ENCODE measurements at places on chromosomes 4 and X.
A peak's percentile ranks its signal among the peaks of the same experiment; 100 is the strongest.

DNA sequence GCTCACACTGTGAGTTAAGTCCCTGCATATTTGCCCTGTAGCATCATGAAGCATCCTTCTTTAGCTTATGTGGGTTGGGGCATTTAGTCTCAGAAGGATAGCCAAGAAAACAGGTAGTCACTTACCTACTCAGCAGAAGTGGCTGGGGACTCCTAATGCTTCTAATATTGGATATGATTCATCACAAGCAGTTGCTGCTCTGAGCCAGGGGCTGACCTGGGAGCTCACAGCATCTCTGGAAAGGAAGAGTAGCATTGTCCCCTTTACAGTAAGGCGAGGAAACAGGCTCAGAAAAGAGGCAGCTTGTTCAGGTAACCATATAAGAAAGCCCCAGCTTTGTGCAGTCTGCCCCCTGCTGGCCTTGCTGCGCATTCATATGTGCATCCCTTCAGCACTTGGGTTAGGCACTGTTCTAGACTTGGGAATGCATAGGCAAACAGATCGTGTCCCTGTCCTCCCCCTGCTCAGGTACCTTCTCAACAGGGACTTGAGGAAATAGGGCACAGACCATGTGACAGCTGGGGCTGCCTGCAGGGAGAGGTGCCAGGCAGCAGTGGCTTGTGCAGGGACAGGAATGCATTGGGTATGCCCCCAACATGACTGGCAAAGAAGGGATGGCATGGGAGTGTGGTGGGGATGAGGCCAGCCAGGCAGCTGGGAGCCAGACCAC lies 35.7 kb upstream of the TBC1D14 start:
- peak; percentile 76 for DNase-seq

- no peak for DNase-seq
Measured at GRCh38 chr4:1187182-1187581, 14.8 kb upstream of the SPON2 start.

GRCh38 chrX:15468036-15468435 lies 25.1 kb downstream of the PIR start:
- DNase-seq, result peak; percentile 57

DNA sequence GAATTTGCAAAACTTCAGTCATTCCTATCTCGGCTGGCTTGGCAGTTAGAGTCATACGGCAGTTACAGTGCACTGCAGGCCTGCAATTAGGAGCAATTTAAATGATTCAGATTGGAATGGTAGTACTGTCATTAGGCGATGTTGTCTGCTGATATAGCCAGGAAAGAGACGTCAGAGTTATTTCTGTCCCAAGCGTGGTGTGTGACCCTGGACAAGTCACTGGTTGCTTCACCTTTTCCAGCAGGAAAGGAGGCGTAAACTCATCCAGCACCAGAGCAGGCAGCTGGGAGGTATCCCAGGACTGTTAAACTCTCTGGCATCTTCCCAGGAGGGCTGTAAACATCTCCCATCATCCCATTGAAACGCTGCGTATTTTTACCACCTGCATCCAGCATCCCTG lies 836 bp upstream of the LNX1 start:
- peak; percentile 70 for DNase-seq

DNA sequence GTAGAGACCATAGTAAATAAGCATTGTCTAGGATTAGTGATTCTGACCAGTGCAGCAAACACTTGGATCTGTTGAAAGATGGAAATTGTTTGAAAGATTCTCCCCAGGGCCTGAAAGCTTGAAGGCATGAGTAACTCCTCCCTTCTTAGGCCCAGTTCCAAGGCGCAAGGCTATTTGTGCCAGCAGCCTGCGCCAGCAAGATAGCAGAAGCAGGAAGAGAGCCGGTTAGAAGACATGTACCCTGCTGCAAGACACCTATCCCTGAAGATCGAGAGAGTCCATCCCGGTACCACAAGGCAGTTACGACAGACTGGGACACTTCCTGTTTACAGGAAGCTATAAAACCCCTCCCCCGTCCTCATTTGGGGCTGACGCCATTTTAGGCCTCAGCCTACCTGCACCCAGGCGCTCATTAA lies 72.4 kb upstream of the JADE1 start:
- DNase-seq, result no peak

DNA sequence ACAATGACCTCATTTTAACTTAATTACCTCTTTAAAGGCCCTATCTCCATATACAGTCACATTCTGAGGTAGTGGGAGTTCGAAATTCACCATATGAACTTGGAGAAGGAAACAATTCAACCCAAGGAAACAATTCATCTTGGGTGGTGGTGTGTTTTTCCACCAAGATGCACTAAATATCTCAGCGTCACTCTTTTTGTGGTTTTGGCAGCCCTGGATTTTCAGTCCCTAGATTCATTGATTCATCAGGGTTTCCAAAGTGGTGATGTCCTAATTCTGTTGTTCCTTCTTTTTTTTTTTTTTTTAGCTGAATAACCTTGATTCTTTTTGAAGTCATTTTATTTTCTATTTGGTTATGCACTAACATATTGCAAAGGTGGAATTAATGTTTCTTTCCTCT lies 162.6 kb upstream of the RAPGEF2 start:
- no peak for DNase-seq

DNA sequence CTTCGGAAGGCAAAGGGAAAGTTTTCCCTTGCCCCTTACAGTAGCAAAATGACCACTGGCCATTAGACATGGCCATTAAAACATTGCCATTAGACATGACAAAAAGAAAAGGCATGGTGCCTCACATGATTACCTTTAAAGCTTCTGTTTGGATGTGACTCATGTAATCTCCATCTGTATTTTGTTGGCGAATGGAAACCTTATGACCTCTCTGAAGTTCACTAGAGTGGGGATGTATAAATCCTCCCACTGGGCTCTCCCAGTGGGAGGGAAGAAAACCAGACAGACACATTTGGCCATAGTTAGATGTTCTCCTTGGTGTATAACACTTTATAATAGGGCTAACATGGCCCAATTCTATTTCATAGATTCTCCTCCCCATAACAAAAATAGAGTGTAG lies 152.6 kb downstream of the MAGEB17 start:
- no peak for DNase-seq

DNA sequence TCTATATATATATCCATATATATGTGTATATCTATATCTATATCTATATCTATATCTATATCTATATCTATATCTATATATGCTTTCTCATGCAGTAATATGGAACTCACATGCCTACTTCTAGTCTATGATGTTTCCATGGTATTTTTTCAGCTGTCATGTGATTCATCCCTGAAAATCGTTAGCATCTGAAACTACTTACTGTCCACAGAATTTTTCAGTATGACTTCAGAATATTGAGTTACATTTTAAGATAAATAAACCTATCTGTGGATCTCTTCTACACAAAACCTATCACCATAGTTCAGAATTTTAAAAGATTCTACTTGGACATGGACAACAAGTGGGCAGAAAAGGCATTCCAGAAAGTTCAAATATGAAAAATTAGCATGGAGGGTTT lies 855.1 kb upstream of the INTU start:
- DNase-seq, result no peak

GRCh38 chrX:12610079-12610478 lies 181.1 kb upstream of the PRPS2 start:
- peak; percentile 60 for DNase-seq

GRCh38 chr4:125833-126232 lies 1.5 kb downstream of the ZNF718 start:
- DNase-seq, result no peak

DNA sequence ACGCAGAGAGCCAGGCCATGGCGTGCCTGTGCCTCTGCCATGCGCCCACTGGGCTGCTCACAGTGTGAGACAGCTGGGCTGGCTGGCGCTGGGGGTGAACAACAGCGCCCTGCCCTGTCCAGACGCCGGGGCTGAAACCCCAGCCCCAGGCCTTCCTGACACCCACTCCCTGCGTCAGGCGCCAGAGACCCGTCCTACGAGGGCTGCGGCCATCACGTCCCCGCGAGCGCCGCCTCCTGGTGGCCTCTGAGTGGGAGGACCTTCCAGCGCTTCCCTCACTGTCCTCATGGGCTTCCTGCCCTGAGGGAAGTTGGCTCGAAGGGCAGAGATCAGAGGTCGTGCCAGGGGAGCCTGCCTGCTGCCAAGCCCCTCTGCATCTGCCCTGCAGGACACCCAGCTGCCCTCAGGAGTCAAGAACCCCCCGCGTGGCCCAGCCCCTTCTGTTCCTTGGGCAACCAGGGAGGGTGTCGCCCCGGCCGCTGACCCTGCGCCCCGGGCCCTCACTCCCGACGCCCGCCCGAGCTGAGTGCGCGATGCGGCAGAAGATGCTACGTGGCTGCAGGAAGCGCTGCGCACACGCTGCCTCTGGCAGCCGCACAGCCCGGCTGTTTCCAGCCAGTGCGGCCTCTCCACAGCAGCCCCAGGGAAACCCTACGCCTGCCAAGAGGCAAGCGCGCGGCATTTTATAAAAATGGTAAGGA lies 16.2 kb downstream of the NELFA start:
- peak; percentile 65 for DNase-seq

DNA sequence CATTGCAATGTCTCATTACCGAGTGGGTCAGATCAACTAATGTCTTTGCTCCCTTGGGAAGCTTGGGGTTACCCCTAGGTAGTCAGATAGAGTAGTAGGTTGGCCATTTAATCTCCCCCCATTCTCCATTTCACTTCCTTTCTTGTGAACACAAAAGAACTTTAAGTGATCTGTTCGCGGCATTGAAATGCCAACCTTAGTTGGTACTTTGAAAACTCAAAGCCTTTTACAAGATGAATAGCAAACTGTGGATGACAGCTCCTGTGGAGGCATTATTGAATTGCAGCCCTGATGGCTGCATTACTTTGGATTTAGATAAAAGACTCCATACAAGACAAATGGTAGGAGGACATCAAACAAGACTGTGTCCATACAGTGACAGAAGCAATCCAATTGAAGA lies 469.1 kb downstream of the GBA3 start:
- no peak for DNase-seq

DNA sequence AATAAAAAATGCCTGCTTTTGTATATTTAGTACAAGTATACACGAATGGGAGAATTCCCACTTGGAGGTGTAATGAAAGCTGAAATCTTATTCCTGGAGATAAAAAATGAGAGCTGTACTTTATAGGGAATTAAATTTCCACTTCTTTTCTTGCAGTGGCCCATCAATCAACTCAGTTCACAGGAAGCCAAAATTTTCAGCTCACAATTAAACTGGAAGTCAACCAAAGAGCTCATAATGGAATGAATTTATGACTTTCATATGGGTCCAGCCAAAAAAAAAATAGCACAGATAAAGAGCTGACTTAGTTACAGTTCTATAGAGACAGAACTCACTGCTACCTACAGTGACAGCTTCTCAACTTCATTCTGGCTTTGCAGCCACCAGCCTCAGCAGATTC lies 115.2 kb upstream of the TBC1D9 start:
- DNase-seq, result no peak

- no peak for DNase-seq
Measured at GRCh38 chr4:3862640-3863420, 96.6 kb downstream of the ADRA2C start.

- peak; percentile 3 for DNase-seq
Measured at GRCh38 chr4:113052379-113052951, 3.0 kb downstream of the ANK2 start.

DNA sequence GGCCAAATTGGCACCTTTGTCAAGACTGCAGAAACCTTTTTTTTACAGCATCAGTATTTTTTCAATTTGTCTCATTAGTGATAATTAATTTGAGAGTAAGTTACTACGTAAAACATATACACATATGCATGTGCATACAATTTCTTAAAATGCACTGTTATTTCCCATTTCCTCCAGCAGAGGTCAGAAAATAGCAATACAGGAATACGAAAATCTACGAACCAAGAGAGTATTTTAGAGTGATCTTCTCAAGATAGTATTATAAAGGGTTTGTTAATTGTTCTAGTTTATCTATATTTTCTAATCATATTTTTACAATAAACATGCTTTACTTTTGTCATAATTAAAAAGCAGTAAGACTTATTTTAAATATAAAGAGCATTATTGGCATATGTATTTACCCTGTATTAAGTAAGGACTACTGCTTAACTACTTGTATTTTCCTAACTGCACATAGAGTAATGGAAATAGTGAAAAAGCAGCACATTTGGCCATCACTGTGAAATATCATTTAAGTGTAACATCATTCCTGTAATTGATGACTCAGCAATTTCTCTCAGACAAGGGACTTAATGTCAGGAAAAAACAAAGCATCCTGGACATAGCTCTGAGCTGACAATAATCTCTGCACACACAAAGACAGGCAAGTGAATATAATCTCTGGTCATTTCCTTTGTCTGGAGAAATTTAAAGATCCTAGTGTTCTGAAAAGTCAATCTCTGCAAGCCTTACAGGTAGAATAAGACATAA lies 45.6 kb downstream of the MAOB start:
- peak; percentile 26 for DNase-seq

DNA sequence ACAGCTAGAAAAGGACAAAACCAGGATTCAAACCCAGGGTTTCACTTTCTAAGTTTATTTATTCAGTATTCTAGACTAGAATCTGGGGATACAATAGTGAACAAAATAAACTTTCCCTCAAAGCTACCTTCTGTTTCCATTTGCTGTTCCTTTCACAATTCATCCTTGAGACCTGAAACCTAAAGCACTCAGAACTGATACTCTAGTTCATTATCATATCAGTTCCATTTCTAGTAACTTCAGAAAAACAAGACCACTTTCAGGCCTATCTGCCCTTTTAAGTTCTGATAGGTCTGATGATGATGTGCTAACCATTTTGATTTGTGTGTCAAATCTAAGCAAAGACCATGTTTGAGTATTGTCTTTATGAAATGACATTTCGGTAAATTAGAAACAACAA lies 7.8 kb upstream of the XK start:
- no peak for DNase-seq

DNA sequence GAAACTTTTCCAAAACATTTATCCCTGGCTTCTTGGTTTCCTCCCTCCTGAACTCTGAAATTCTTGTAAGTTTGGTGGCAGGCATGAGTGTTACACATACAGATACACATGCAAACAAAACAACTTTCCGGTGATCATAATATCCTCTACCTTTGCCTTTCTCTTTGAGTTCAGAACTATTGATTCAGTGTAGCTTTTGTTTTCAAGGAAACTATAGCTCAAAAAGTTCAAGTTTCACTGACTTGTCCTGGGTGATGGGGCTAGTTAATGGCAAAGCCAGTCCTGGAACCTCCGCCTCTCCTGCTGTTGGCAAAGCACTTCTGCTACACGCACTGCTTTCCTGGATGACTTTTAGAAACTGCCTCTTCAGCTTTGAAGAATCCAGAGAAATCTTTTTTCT lies 177.3 kb upstream of the FAT1 start:
- DNase-seq, result no peak

GRCh38 chr4:172751550-172751949 lies 417.1 kb upstream of the GALNT7 start:
- DNase-seq, result no peak

- peak; percentile 79 for DNase-seq
Measured at GRCh38 chr4:86043755-86044592, 315.9 kb downstream of the MAPK10 start.

GRCh38 chr4:140996766-140997165 lies 136.5 kb downstream of the RNF150 start:
- no peak for DNase-seq

- DNase-seq, result no peak
Measured at GRCh38 chr4:110967936-110968335, 345.1 kb upstream of the PITX2 start.
